ENCODE measurements at places on chromosomes 3 and 15.
A peak's percentile ranks its signal among the peaks of the same experiment; 100 is the strongest.

GRCh38 chr3:15602146-15602536 lies 596 bp downstream of the BTD start:
- peak overlapping the region; percentile 69 for H3K27ac ChIP-seq
- DNase-seq, result no peak
- peaks cover 58% of the 10 kb centered on the region for H3K4me1 ChIP-seq
- H3K36me3 ChIP-seq, result no peaks in the 10 kb centered on the region

DNA sequence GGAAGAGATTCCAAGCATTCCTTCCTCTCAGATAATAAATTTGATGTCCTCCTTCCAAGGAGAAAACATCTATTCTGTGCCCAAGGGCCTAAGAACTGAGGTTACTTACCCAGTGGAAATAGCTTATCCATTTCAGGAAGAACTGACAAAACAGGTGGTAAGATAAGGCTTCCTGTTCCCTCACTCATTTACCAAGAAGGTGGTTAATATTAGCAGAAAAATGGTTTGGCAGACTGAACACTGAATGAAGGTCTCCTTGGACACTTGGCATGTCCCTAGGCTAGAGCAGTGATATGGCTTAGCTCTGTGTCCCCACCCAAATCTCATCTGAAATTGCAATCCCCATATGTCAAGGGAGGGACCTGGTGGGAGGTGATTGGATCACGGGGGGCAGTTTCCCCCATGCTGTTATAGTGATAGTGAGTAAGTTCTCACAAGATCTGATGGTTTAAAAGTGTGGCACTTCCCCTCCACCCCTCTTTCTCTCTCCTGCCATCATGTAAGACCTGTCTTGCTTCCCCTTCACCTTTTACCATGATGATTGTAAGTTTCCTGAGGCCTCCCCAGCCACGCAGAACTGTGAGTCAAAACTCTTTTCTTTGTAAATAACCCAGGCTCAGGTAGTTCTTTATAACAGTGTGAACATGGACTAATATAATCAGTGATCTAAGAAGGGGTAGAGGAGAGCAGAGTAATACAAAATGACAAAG lies 127.4 kb downstream of the ST8SIA2 start:
- no peaks in the 10 kb centered on the region for H3K4me1 ChIP-seq
- H3K27ac ChIP-seq, result no peak overlapping the region
- H3K27me3 ChIP-seq, result no peaks in the 10 kb centered on the region
- DNase-seq, result no peak

- no peaks in the 10 kb centered on the region for H3K36me3 ChIP-seq
- no peaks in the 10 kb centered on the region for H3K27me3 ChIP-seq
- no peak overlapping the region for H3K4me3 ChIP-seq
- no peak for DNase-seq
Measured at GRCh38 chr3:189737619-189738018, 106.4 kb downstream of the TP63 start.

GRCh38 chr3:46378426-46378942 lies 7.7 kb downstream of the CCR5 start:
- H3K4me3 ChIP-seq, result no peak overlapping the region
- no peaks in the 10 kb centered on the region for H3K4me1 ChIP-seq
- no peak overlapping the region for H3K27ac ChIP-seq
- H3K27me3 ChIP-seq, result no peaks in the 10 kb centered on the region
- no peaks in the 10 kb centered on the region for H3K36me3 ChIP-seq
- peak; percentile 60 for DNase-seq

- no peak overlapping the region for H3K4me3 ChIP-seq
- no peak overlapping the region for H3K27ac ChIP-seq
- H3K4me1 ChIP-seq, result no peaks in the 10 kb centered on the region
- H3K27me3 ChIP-seq, result no peaks in the 10 kb centered on the region
Measured at GRCh38 chr3:101633186-101633585, 43.7 kb downstream of the ZBTB11 start.

DNA sequence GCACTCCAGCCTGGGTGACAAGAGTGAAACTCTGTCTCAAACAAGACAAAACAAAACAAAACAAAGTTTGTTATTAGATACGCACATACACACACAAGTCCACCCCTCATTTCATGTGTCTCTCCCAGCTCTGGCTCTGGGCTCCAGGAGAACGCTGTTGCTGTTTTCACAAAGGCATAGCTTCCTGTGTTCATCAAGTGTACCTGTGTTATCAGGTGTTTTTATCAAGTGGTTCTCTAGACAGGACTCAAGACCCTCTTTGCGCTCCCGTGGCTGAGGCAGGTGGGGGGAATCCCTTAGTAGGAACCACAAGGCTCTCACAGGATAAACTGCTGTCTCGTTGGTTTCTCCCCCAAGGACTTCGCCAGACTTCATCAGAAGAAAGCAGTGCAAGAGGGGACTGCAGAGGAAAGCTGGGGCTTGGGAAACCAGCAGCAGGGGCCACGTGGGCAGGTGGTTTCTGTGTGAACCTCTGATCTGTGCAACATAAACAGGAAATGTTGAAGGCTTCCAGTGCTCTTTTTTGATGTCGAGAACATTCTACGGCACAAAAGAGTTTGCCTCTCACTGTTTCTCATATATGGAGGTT lies 6.9 kb upstream of the PPP1R2 start:
- no peak overlapping the region for H3K4me3 ChIP-seq
- no peaks in the 10 kb centered on the region for H3K36me3 ChIP-seq
- peaks cover 10% of the 10 kb centered on the region for H3K4me1 ChIP-seq
- no peaks in the 10 kb centered on the region for H3K27me3 ChIP-seq
- no peak overlapping the region for H3K27ac ChIP-seq
- DNase-seq, result no peak

DNA sequence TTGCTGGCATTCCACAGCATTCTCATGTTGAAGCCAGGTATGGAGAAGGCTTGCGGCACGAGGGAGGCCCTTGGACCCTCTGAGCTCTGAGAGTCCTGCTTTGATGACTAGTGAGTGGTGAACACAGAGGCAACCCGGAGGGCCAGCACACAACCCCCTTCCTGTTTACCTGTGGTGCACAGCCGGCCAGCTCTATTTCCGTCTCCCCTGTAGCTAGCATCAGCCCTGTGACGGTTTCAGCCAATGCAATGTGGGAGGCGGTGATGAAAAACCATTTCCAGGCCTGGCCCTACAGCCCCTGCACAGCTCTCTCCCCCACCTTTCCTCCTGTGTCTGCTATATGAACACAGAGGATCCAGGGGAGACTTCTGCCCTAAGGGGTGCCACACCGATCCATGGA lies 76.8 kb upstream of the KLHL25 start:
- H3K27ac ChIP-seq, result no peak overlapping the region
- H3K4me3 ChIP-seq, result no peak overlapping the region
- no peaks in the 10 kb centered on the region for H3K27me3 ChIP-seq
- DNase-seq, result no peak

GRCh38 chr15:41997845-41998244 lies 23.0 kb downstream of the PLA2G4E start:
- peaks cover 7% of the 10 kb centered on the region for H3K4me1 ChIP-seq
- H3K4me3 ChIP-seq, result no peak overlapping the region
- no peaks in the 10 kb centered on the region for H3K36me3 ChIP-seq
- DNase-seq, result no peak
- H3K27ac ChIP-seq, result no peak overlapping the region

GRCh38 chr3:49653621-49654020 lies 20.5 kb upstream of the APEH start:
- no peaks in the 10 kb centered on the region for H3K27me3 ChIP-seq
- peaks cover 4% of the 10 kb centered on the region for H3K4me1 ChIP-seq
- H3K27ac ChIP-seq, result no peak overlapping the region
- H3K36me3 ChIP-seq, result no peaks in the 10 kb centered on the region
- no peak overlapping the region for H3K4me3 ChIP-seq
- DNase-seq, result no peak

GRCh38 chr3:196712514-196713413 lies 587 bp downstream of the PIGX start:
- H3K27ac ChIP-seq, result peak overlapping the region; percentile 90
- H3K36me3 ChIP-seq, result no peaks in the 10 kb centered on the region
- no peaks in the 10 kb centered on the region for H3K27me3 ChIP-seq
- H3K4me3 ChIP-seq, result peak overlapping the region; percentile 60

GRCh38 chr3:72991522-72991921 lies 5.1 kb upstream of the PPP4R2 start:
- H3K27ac ChIP-seq, result no peak overlapping the region
- H3K4me1 ChIP-seq, result peaks cover 5% of the 10 kb centered on the region
- DNase-seq, result no peak
- H3K4me3 ChIP-seq, result no peak overlapping the region
- H3K27me3 ChIP-seq, result no peaks in the 10 kb centered on the region
- H3K36me3 ChIP-seq, result no peaks in the 10 kb centered on the region

DNA sequence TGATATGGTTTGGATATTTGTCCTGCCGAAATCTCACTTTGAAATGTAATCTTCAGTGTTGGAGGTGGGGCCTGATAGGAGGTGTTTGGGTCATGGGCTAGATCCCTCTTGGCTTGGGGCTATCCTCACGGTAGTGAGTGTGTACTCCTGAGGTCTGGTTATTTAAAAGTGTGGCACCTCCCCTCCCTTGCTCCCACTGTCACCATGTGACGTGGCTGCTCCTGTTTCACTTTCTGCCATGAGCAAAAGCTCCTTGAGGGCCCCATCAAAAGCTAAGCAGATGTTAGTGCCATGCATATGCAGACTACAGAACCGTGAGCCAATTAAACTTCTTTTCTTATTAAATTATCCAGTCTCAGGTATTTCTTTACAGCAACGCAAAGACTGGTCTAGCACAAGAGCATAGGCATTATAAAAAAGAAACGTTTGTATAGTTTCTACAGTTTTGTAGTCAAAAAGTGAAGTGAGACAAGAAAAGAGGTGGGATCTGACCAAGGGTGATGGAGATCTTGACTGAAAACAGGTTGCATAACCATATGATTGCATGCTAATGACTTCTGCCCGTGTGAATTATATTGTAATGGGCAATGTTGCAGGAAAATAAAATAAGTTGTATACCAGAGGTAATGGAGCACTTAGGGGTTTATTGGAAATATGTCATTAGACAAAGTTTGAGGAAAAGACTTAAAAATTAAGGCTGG lies 28.5 kb upstream of the CLASP2 start:
- H3K27me3 ChIP-seq, result no peaks in the 10 kb centered on the region
- DNase-seq, result no peak
- no peaks in the 10 kb centered on the region for H3K4me1 ChIP-seq
- H3K4me3 ChIP-seq, result no peak overlapping the region
- no peak overlapping the region for H3K27ac ChIP-seq

DNA sequence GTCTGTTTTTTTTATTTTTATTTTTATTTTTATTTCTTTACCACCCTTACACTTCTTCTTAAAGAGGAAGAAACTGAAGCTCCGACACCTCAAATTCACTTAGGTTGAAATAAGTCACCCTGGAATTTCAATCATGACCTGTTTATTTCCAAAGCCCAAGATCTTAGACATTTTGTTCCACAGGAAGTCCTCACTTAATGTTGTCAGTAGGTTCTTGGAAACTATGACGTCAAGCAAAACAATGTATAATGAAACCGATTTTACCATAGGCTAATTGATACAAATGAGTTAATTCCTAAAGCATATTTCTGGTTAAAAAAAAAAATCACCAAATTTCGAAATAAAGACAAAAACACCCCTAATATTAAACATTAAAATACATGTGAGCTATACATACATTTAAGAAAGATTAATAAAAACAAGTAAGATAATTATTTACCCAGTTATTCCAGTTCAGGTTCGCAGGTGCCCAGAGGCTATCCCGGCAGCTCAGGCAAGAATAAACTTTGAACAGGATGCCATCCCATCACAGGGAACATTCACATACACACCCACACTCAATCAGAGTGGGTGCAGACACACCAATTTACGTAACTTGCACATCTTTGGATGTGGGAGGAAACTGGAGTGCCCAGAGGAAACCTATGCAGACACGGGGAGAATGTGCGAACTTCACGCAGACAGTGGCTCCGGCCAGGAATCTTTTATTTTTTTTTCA lies 391.0 kb downstream of the RAP2B start:
- H3K27me3 ChIP-seq, result no peaks in the 10 kb centered on the region
- no peak for DNase-seq
- no peaks in the 10 kb centered on the region for H3K36me3 ChIP-seq
- no peak overlapping the region for H3K4me3 ChIP-seq

- no peaks in the 10 kb centered on the region for H3K4me1 ChIP-seq
- no peaks in the 10 kb centered on the region for H3K36me3 ChIP-seq
- no peak overlapping the region for H3K27ac ChIP-seq
- no peaks in the 10 kb centered on the region for H3K27me3 ChIP-seq
- H3K4me3 ChIP-seq, result no peak overlapping the region
- peak; percentile 15 for DNase-seq
Measured at GRCh38 chr3:177753451-177754155, 556.3 kb upstream of the TBL1XR1 start.

- no peak within 1 kb of the TSS for H3K4me3 ChIP-seq
- peaks cover 9% of the 10 kb centered on the region for H3K36me3 ChIP-seq
- H3K27ac ChIP-seq, result no peak within 1 kb of the TSS
- DNase-seq, result no peak
- H3K27me3 ChIP-seq, result no peaks in the 10 kb centered on the region
- H3K4me1 ChIP-seq, result no peaks in the 10 kb centered on the region
Measured at GRCh38 chr15:65115086-65115485, at the start of gene UBAP1L. Gene UBAP1L, minus strand, starts transcription at chr15:65115200. Its CDS starts 8,985 bp downstream, at chr15:65106215.

DNA sequence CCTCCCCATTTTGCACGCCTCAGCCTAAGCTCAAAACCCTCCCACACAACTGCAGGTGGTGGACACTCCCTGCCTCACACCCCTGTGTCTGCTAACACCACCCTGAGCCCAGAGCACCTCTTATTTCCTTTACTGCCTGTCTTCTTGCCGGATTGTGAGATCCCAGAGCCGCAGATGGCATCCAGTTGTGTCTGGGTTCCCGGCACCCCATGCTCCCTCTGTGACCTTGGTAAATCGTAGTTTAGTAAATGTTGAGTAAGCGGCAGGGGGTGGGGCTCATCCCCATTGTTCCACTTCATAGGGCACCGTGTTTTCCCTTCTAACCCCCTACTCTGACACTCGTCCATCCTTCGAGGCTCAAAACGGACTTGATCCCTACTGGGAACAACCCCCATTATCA lies 14.9 kb downstream of the SPINT1 start:
- peaks cover 22% of the 10 kb centered on the region for H3K36me3 ChIP-seq
- peak; percentile 65 for DNase-seq
- H3K27me3 ChIP-seq, result no peaks in the 10 kb centered on the region
- peaks cover 39% of the 10 kb centered on the region for H3K4me1 ChIP-seq

GRCh38 chr3:109125902-109126301 lies 8.0 kb upstream of the MORC1 start:
- no peak overlapping the region for H3K27ac ChIP-seq
- DNase-seq, result no peak
- no peaks in the 10 kb centered on the region for H3K36me3 ChIP-seq
- H3K4me1 ChIP-seq, result no peaks in the 10 kb centered on the region
- no peak overlapping the region for H3K4me3 ChIP-seq
- no peaks in the 10 kb centered on the region for H3K27me3 ChIP-seq

- no peaks in the 10 kb centered on the region for H3K36me3 ChIP-seq
- H3K4me1 ChIP-seq, result no peaks in the 10 kb centered on the region
- no peak overlapping the region for H3K27ac ChIP-seq
- no peak for DNase-seq
- no peak overlapping the region for H3K4me3 ChIP-seq
- H3K27me3 ChIP-seq, result no peaks in the 10 kb centered on the region
Measured at GRCh38 chr3:25038271-25038670, 389.8 kb upstream of the RARB start.

DNA sequence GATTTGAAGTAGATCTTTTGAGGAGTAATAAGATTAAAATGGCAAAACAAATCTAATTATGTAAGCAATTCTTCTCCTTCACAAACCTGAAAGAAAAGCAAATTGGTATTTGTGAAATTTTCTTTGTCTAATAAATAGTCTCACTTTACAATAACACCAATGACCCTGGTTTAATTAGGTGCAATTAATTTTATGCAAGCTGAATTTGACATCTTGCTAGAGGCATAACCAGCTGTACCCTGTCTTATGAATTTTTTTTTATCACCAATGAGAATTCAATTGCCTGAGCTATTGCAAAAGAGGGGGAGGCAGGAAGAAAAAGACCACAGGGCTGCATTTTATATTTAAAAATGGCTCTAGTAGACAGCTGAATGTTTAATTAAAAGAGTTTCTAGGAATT lies 113.5 kb upstream of the IL12A start:
- DNase-seq, result no peak
- H3K4me3 ChIP-seq, result no peak overlapping the region
- no peaks in the 10 kb centered on the region for H3K36me3 ChIP-seq
- H3K27me3 ChIP-seq, result no peaks in the 10 kb centered on the region

All from body of pancreas (tissue), 4 donors.